ENCODE measurements at places on chromosomes 3 and 15.

- DNase-seq = peak; percentile 46
Measured at GRCh38 chr3:124372775-124373174, 357.5 kb upstream of the UMPS start.

- DNase-seq = no peak
Measured at GRCh38 chr3:6512172-6512800, 348.6 kb upstream of the GRM7 start.

- no peak for DNase-seq
Measured at GRCh38 chr15:69700380-69700779, 247.8 kb downstream of the RPLP1 start.

- DNase-seq = peak; percentile 44
Measured at GRCh38 chr3:16912400-16913263, 27.9 kb downstream of the PLCL2 start.

GRCh38 chr3:155880286-155880685 lies 9.8 kb downstream of the GMPS start:
- no peak for DNase-seq

DNA sequence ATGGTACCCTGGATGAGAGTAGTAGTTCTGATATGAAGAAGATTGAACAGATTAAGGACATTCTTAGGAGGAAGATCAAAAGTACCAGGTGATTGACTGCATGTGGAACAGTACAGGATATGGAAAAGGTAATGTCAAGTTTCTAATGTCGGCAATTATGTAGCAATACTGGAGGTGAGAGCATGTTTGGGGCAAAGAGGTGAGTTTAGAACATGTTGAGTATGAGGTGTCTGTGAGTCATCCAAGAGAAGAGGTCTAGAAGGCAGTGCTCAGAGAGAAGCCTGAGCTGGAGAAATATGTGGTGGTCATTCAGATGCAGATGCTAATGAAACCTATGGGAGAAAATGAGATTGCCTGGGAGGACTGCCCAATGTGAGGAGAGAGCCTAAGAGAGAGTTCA lies 305.6 kb downstream of the ZBTB20 start:
- DNase-seq = no peak

GRCh38 chr3:9947025-9947995 lies 4.9 kb downstream of the PRRT3 start:
- DNase-seq = peak; percentile 85

DNA sequence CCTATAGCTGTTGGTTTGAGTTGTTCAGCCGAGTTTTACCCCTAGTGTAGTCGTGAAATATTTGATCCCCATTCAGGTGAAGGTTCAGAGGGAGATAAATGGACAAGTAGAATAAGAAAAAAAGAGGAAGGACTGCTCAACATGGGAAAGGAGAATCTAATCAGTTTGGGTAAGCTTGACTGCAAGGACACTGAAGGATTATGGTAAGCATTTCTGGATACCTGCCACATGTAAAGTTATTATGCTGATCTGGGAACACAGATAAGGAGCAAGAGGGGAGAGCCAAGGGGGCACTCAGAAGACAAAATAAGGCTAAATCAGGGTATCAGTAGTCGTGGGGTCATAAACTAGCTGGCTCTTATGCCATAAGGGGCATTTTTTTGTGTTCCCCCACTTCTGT lies 49.9 kb downstream of the TFG start:
- DNase-seq = peak; percentile 53

DNA sequence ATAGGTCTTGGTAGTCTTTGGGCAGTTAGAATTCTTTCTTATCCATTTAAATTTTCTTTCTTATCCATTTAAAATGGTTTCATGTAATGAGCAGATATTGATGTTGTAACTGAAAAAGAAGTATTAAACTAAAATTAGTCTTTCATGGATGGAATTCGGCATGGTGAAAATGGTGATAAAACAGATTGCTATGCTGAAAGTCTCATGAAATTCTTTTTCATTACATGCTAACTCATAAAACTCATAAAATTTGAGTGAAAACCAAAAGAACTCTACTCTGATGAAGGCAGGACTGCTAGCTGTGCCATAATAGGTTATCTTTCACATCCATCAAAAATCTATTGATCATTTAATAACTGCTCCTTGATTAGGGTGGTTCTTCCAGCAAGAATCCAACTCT lies 3.9 kb upstream of the CD96 start:
- no peak for DNase-seq

DNA sequence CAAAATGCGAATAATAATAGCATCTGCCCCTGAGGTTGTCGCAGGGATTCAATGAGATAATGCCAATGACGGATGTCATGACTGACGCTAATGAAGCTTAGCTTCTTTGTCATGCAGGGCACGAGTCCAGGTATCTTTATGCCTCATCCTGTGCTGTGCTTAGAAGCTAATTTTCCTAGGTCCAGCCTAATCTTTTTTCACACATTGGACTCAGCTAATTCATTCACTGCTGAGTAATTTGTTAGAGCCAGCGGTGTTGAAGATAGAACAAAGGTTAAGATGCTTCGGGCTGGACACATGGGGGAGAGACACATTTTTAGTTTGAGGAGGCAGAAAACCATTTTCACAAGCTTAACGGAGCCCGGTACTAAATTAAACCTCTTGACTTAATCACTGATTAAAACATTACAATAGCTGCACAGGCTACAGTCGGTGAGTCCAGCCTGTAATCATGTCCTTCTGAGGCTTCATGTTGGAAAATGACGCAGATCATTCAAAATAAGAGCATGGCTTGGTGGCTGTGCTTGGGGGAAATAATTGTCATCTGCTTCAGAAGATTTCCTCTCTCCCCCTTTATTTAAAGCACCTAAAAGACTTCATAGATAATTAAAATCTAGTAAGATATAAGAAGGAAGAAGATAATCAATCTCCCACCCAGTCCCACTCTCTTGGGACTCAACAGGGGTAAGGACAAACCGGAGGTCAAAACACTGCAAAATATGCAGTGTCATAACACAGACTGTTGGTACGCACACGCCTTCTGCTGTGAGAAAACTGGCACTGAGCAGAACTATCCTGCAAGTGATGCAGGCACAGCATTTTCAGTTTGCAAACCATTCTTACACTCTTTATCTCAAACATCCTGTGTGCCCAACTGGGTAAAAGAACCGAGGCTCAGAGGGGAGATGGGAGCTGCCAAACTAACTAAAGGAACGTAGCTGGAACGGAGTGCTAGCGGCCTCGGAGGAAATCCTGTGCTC lies 3.3 kb upstream of the CCDC174 start:
- DNase-seq = peak; percentile 68

DNA sequence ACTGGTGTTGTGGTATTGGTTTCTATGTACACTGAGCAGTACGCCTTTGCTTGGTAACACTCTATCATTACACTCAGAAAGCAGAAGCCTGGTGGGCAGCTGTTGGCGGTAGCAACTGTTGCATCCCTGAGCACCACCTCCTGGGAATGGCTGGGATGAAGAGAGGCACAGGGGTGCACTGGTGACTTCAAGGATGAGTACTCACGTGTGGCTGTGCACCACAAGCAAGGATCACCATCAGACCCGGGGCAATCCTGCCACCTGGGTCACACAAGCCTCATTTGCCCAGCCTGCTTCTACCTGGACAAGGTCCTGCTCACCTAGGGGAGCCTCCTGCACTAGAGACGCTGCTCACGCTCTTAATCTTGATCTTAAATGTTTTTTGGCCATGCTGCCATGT lies 336.4 kb downstream of the SI start:
- no peak for DNase-seq

GRCh38 chr15:73882761-73883419 lies 9.5 kb downstream of the TBC1D21 start:
- no peak for DNase-seq

- peak; percentile 48 for DNase-seq
Measured at GRCh38 chr3:53255423-53255774, 423 bp downstream of the TKT start.

DNA sequence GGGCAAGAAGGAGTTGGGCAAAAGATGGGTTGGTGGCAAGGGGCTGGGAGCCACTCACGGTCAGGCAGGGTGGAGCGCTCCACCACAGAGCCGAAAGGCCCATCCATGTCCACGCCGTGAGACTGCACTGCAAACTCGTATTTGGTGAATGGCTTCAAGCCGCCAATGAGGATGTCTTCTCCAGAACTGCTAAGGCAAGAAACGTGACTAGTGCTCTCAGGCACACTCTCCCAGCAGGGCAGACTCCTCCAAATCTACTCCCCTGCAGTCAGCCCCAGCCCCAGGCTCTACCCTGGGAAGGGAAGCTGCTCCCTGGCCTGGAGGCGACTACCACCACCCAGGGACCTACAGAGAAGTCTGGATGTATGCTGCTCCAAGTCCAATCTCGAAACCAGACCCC lies 11.4 kb upstream of the IGDCC3 start:
- no peak for DNase-seq

DNA sequence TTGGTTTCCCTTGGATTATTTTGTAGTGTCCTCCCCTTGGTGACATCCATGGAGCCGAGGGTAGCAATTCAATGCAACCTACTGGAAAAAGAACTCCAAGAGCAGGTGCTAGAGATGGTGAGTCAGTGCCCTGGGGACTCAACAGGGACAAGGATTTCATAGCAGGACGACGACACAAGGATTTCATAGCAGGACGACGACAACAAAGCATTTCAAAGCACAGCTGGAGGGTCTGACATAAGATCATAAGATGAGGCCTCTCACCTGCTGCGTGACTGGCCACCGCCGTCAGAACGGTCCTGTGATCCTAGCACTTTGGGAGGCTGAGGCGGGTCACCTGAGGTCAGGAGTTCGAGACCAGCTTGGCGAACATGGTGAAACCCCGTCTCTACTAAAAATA lies 22.5 kb downstream of the NRROS start:
- peak; percentile 46 for DNase-seq

- DNase-seq = no peak
Measured at GRCh38 chr15:43132830-43133429, 456 bp upstream of the TMEM62 start.

DNA sequence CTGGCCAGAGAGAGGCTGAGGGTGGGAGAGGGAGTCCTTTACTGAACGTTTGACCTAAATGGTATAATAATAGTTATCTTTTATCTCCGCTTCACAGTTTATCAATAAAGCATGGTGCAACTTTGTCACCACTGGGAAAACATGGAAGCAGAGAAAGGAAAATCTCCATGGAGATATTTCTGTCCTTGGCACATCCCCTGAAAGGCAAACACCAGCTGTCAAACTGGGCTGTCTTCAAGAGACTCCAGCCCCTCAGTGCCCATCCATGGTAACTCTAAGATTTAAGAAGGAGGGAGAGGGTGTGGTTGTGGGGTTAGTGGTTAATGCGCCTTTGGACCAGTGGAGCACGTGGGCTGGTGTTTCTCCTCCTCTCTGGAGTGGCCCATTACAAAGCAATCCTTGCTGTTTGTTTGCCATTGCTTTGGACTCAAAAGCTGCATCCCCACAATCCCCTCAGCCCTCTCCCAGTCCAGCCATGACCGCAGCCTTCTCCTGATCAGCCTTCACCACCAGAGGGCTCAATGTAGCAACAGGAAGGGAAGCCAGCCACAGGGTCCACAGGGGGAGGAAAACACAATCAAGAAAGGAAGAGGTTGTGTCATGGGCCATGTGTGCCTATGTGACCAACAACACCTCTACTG lies 38.2 kb upstream of the FAM174B start:
- peak; percentile 83 for DNase-seq

- DNase-seq = peak; percentile 40
Measured at GRCh38 chr15:99729920-99730319, 3.3 kb downstream of the LYSMD4 start.

DNA sequence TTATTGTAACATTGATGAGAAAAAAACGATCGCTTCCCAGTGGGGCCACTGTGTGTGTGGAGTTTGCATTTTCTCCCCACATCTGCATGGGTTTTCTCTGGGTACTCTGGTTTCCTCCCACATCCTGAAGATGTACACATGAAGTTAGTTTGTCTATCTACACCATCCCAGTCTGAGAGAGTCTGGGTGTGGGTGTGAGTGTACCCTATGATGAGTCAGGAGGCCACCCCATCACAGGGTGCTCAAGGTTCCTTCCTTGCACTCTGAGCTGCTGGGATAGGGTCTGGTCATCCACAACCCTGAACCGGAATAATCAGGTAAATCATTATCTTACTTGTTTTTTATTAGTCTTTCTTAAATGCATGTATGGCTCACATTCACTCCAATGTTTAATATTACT lies 457.1 kb downstream of the NTRK3 start:
- no peak for DNase-seq

DNA sequence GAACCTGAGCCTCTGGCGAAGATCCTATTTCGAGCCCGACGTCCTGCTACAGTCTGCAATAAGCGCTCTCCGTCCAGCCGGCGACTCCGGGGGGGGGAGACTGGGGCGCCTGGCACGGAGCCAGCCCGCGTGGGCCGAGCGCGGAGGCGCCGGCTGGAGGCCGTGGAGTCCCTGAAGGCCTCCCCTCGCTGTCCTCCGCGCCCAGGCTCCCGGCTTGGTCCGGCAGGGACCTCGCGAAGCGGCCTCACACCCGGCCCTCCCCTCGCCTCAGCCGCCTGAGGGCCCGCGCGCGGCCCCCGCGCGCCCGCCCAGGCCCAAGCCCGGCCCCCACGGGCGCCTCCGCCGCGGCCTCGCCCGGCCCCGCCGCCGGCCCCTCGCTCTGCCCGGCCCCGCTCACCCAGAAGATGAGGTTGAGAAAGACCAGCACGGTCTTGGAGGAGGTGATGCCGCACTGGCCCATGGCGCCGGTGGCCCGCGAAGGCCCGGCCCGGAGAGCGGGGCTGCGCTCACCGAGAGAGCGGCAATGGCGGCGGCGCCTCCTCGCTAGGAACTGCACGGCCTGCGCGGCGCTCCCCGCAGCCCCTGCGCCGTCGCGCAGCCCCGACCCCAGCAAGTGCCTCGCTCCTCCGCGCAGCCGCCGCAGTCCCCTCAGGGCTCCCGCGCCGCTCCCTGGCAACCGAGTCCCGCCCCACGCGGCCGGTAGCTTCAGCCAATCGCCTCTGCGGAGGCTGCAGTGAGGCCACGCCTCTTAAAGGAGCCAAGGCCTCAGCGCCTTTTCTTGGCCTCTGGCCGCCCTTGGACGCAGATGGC lies at the start of gene TSPAN3:
Gene TSPAN3, minus strand, starts transcription at position 615 of the 810 bp plus-strand sequence. Its CDS starts 155 bp downstream, at position 460.
- peak; percentile 98 for DNase-seq

DNA sequence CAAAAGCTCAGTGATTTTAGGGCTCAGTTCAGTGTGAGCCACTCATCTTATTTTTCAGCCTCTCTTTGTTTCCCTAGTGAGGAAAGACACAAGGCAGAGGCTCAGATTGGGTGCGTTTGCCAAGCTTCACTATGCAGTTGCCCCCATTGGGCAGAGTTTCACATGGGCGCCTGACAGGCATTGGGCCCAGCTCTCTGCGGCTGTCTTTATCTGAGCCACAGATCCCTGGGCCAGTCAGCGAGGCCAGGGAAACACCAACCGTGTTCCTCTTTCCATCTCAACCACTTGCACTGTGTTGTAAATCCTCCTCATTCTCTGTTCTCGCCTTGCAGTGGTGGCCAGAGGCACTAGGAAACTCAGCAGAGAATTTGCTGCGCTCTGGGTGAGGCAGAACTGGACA lies 10.8 kb downstream of the ESYT3 start:
- no peak for DNase-seq

GRCh38 chr15:40340740-40341400 lies at the start of gene CCDC9B:
Gene CCDC9B, minus strand, starts transcription at chr15:40340939. Its CDS starts 120 bp downstream, at chr15:40340819.
- peak; percentile 82 for DNase-seq

- no peak for DNase-seq
Measured at GRCh38 chr3:53225181-53225580, 30.6 kb downstream of the TKT start.

GRCh38 chr3:9301798-9302197 lies 52.4 kb upstream of the SRGAP3 start:
- no peak for DNase-seq
